Activated CD4-positive, alpha-beta T cell treated with anti-CD3 and anti-CD28 coated beads, Interleukin-2, amount 50 U/mL, for 1 hour (primary cell): ENCODE measurements at places on chromosomes 3 and 15.

DNA sequence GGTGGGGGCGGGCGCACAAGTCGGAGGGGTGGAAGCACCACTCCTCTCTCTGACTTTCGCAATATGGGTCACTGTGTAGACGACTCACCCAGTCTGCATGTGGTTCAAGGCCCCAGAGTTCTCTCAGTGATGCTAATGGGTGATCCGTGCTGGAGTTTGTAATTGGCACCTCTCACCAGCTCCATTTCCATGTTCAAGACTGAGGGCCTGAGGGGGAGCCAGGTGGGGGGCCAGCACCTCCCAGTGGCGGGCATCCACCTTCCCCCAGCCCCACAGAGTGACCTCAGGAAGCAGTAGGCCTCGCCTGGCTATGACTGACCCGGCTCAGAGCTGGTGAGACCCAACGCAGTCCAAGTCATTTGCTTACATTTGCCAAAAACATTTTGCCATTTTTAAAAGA lies 230.0 kb upstream of the ST8SIA2 start:
- DNase-seq, result no peak

DNA sequence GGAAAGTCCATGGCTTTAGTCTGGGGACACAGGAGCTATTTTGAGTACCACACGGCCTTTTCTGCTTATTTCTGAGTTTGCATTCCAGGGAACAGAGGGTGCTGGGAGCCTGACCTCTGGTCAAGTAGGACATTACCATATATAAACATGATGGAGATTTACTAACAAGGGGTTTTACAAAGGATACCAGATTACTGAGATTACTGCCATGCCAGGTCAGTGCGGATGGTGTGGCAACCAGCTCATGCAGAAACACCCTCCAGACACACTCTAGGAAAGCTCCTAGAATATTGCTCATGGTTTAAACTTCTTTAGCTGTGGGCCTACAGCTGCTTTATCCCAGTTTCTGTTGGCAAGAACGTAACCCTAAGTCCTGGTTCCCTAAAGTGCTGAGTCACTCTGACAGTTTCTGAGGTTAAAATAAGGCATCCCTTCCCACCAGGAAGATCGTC lies 54.3 kb upstream of the AGTR1 start:
- no peak for DNase-seq

DNA sequence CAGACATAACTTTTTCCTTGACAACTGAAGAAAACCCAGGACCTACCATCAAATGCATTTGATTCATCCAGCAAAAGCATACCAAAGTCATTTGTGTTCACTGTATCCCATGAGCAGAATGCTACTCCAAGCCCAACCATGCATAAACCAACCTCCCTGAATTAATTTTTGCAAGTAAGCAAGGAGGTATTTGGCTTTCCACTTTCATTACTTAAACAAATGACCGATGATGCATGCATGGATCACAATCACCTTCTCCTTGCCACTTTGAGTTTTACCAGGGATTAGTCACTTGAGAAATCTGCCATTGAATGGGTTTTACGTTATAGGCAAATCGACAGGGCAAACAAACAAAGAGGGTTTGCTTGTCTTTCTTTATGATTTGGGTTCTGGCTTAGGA lies 214.8 kb downstream of the FMN1 start:
- DNase-seq, result no peak

- DNase-seq, result no peak
Observed at GRCh38 chr3:18442756-18443664, 17.9 kb upstream of the SATB1 start.

DNA sequence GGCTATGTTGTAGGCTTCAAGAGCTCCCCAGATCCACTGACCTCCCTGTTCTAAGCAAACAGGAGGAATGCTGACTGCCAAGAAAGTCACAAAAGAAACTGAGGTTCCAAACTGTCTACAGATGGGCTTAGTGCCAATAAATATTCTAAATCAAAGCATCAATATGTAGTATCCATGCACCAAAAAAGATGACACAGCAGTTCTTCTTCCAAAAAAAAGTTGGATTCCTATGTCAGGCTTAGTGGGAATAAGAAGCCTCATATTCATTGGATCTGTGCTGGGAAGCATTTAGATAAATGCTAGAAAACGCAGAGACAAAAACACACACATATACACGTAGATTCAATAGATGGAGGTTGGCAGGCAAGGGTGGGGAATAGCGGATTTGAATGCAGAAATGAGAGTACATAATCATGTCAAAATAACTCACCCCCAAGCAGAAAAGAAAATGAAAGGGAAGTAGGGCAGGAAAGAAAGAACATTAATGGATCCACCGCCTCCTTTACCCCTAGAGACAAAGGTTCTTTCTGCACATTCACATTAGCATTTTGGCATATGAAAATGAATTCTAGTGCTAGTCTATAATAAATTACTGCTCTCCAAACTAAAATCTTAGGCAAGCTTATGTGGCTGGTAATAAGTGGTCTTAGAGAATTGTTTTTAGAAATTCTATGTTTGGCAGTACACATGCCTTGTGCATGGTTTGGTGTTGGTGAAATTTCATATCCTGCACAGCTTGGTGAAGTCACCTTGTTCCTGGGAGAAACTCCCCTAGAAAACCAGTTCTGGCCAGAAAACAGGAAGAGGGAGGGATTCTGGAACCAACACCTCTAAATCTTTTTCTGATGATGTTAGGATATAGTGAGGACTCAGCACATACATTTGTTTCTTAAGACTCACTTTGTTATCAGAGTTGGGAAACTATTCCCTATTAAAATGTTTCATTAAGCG lies 283.4 kb downstream of the LSAMP start:
- DNase-seq, result no peak

- DNase-seq, result no peak
Observed at GRCh38 chr3:17602126-17602525, 140.3 kb downstream of the TBC1D5 start.

DNA sequence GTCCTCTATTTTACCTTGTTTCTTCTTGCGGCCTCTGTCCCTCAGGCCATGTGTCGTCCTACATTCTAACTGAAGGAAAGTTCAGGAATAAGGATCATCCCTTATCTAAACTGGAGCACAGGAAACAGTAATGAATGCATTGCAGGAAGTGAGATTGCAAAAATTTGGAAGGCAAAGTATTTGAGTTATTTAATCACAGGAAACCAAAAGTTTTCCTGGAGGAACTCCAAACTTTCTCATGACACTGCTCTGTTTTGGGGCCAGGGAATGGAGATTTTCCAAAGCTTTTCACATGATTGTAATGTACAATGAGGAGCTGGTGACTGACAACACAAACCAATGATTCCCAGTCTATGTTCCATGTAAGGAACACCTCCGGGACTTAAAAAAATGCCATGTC lies 57.8 kb upstream of the PLSCR4 start:
- DNase-seq, result no peak

- DNase-seq, result no peak
Observed at GRCh38 chr3:118810499-118811035, 224.1 kb downstream of the IGSF11 start.

- no peak for DNase-seq
Observed at GRCh38 chr3:108862865-108863798, 40.5 kb downstream of the TRAT1 start.

GRCh38 chr3:74469151-74469550 lies 145.3 kb downstream of the CNTN3 start:
- no peak for DNase-seq

DNA sequence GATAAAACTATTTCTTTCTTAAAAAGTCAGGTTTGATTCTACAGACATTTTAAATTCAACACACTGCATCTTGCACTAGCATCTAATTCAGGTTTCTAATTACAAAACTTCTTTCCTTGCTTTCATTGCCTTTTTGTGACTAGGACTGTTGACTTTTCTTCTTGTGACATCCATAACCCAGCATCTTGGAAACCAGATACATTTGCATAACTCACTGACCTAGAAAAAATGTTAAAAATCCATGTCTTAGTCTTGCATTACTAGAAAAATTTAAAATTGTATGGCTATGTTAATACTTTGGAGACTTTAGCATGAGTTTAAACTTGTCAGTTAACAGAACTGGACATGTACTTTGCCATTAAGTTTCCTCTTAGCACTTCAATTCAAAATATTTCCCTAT lies 72.7 kb downstream of the DTWD1 start:
- no peak for DNase-seq

GRCh38 chr3:125177746-125178145 lies 34.8 kb downstream of the SLC12A8 start:
- DNase-seq, result no peak

- no peak for DNase-seq
Observed at GRCh38 chr3:2097641-2098191, 950 bp upstream of the CNTN4 start.

DNA sequence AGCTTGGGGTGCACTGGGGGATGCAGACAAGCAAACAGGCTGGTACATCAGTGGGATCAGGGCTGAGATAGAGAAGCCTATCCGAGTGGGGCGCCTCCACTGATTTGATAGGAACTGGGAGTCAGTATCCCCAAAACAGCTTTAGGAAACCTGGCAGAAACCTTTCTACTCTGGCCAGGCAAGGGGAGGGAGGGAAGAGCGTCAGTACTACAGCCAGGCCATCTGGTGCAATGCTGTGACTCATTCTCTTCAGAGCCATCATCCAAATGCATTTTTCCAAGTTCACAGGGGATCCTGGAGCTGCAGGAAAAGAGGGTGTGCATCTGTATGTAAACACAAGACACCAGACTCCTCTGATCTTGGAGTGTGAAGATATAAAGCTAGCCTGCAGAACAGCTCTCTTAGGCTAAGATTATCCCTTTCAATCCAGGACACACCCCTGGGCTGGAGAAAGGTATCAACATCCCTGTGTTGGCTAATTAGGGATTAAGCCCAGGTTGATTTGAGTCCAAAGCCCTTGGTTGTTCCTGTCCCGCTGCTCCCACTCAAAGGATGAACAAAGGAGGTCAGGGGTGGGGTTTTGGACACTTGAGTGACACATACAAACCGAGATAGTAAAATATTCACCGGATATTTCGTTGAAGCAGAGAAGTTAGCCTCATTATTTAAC lies 9.3 kb downstream of the GALNT15 start:
- DNase-seq, result no peak

GRCh38 chr3:122394173-122394572 lies 10.2 kb downstream of the FAM162A start:
- no peak for DNase-seq

GRCh38 chr3:189702066-189702646 lies 71.0 kb downstream of the TP63 start:
- no peak for DNase-seq

GRCh38 chr3:12798559-12799179 lies 2.2 kb downstream of the CAND2 start:
- DNase-seq, result no peak

DNA sequence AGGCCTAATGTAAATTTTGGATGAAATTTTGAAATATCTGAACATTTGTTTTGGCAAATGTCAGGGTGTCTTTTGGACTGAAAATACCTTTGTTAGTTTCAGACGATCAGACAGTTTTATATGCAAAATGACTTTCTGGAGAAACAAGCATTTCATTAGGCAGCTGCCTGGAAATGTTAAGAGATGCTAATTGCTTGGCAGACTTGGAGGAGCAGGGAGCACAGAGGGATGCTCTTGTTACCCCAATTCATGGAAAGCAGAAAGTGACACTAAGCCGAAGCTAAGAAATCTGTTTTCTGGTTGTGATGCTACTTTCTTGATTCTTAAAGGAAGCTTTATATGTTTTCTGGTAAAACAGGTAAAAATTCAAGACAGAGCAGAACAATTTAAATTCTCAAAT lies 204.3 kb upstream of the GBE1 start:
- DNase-seq, result no peak

DNA sequence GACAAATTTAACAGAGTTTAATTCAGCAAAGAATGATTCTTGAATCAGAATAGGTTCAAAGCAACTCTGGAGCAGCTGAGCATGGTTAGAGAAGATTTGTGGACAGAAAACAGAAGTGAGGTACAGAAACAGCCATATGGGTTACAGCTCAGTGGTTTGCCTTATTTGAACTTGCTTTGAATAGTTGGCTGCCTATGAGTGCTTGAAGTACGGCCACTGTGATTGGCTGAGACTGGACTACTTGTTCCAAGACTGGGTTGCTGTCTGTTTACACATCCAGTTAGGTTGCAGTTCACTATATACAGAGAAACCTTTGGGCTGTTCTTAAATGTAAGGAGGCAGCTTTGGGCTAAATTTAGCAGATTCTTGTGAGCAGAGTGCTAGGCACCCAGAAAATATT lies 79.4 kb upstream of the CADPS start:
- no peak for DNase-seq

- DNase-seq, result no peak
Observed at GRCh38 chr3:52314489-52314888, 1.6 kb upstream of the DNAH1 start.

- DNase-seq, result no peak
Observed at GRCh38 chr3:11699083-11699427, 55.3 kb upstream of the VGLL4 start.

GRCh38 chr15:32029409-32029861 lies 880 bp upstream of the CHRNA7 start:
- DNase-seq, result no peak

- DNase-seq, result no peak
Observed at GRCh38 chr3:181581656-181582055, 130.1 kb upstream of the SOX2 start.

DNA sequence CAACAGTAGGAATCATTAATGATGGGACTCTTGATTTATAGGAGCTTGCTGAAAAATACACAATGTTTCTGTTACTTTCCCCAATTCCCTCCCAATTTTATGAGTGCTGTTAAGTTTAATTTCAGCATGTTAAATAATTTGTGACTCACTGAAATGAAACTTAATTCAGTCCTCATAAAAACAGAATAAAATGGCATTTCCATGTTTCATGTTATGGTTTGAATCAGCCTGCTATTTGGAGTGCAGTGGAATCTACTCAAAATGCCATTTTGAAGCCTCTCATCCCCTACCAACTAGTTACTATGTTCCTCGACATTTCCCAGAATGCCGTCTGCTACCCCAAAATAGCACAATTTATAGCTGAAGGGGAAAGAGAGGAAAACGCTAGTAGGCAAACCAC lies 237.5 kb downstream of the ADAMTS17 start:
- DNase-seq, result no peak

GRCh38 chr3:65500398-65501306 lies 538.1 kb downstream of the MAGI1 start:
- no peak for DNase-seq

DNA sequence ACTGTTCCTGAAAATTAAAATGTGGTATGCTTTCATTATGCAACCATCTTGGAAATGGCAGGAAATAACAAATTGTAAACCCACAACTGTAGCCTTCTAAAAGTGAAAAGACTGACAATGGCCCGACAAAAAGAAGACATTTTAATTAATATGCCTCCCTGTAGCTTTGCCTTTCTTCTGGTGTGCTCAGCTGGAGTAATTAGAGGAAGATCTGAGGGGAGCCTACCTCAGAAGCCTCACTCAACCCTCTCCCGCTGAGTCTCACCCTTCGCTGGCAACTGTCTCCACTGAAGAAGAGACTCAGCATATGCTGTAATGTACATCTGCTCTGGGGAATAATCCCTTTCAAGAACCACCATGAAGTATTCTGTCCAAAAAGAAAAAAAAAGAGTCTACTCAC lies 104.7 kb upstream of the SETMAR start:
- DNase-seq, result no peak
